ENCODE measurements at places on chromosomes 2 and 18.

GRCh38 chr2:47039489-47039870, 115.6 kb downstream of the STPG4 start:
- no peak for DNase-seq

GRCh38 chr2:1134629-1135028, 184.0 kb downstream of the SNTG2 start:
- no peak for DNase-seq

DNA sequence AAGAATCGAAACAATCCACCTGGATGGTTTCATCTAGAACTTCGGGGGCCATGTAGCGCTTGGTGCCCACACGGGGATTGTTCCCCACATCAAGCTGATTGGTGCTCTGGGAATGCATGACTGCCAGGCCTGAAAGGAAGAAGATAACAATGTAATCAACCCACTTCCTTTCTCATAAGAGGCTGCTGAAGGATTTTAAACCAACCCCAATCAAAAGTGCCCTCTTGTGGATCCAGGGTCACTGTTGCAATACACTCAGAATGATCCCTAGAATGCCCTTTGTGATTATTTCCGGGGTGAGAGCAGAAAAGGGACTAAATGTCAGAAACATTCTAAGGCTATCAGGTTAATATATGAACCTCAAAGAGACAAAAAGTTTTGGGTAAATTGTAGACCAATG, 115.2 kb downstream of the ACVR1 start:
- no peak for DNase-seq

DNA sequence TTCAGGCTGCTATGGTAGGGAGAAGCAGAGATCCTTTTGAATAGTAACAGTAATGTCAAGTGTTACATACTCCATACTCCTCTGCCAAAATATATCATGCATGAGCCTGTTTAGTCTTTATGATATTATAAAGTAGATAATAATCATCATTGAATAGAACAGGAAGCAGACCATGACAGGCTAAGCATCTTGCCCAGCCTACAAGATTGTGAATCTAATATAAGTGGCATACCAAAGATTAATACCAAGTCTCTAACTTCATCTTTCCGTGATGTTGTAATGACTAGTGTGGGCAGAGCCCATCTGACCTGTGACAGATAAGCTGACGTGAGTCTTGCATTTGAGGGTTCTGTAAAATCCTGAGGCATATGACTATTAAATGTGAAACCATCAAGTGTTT, 13.1 kb downstream of the NDUFB3 start:
- no peak for DNase-seq

GRCh38 chr18:34639687-34640086, 70.4 kb upstream of the DTNA start:
- DNase-seq = peak; percentile 52

GRCh38 chr2:69184224-69184623, 171.2 kb downstream of the ANTXR1 start:
- DNase-seq = peak; percentile 45

DNA sequence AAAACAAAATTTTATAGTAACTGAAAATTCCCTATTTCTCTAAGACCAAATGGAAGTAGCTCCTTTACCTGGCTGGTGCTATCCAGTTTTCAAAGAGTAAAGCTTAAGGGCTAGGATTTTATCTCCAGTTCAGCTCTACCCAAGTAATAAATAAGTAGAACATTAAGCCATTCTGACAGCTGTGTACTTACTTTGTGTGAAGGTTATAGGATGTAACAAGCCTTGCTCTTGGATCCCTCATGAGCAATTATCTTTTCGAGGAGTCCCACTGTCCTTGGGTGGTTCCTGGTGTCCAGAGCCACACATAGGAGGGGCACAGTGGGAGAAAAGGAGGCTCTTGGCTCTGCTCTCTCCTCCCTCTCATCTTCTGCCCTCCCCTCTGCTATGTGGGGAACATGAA, 45.5 kb downstream of the KIF5C start:
- no peak for DNase-seq

DNA sequence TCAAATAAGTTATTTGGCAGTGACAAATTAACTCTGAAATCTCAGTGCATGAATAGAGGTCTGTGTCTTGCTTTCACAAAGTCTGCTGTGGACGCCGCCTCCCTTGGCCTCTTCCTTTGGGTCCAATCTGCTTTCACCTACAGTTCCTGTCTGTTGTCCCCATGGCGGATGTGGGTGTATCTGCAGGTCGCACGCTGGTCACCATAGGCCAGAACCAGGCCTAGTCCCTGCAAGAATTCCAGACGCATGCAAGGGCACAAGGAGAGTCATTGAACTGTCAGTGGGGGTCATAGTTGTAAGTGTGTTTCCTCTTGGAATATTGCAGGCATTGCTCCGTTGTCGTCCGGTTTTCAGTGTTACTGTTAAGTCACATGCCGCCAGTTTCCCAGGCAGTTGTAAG, 7.4 kb downstream of the SOCS6 start:
- DNase-seq = no peak

GRCh38 chr2:202270487-202270886, 4.9 kb downstream of the NOP58 start:
- no peak for DNase-seq

GRCh38 chr2:201947287-201947686, 86.4 kb upstream of the FZD7 start:
- DNase-seq = no peak

- DNase-seq = no peak
Observed at GRCh38 chr2:51920509-51920908, 888.6 kb upstream of the NRXN1 start.

All from foreskin fibroblast (primary cell).